ENCODE measurements at places on chromosomes 2 and 18.

- DNase-seq, result no peak
Measured at GRCh38 chr2:167752734-167753133, 494.7 kb downstream of the STK39 start.

DNA sequence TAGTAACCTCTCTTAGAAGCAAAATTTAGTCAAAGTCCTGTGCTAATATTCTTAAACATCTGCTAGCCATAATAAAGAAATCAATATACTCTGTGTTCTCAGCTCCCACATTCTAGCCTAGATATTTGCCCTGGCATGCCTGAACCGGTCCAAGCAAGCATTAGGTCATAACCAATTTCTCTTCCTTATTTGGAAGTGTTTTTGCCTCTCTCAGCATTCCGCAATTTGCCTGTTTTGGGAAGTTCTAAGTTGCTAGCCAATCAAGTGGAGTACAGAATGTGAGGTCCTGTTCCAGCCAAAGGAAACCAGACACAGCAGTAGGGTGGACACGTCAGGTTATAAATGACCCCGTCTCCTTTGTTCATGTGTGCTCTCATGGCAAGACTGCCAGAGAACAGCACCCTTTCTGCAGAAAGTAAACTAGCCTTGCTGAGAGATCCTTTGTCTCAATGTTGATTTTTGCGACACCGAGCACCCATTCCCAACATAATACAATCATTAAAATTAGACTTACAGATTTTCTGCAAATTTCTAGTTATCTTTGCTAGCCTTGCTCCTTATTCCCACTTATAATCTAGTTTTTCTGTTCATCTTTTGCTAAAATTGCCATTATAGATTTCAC, 13.0 kb upstream of the SULT1C4 start:
- DNase-seq, result no peak

GRCh38 chr2:140891614-140892212, 1239.1 kb downstream of the LRP1B start:
- no peak for DNase-seq

- DNase-seq, result no peak
Measured at GRCh38 chr2:155830817-155831579, 501.5 kb downstream of the NR4A2 start.

DNA sequence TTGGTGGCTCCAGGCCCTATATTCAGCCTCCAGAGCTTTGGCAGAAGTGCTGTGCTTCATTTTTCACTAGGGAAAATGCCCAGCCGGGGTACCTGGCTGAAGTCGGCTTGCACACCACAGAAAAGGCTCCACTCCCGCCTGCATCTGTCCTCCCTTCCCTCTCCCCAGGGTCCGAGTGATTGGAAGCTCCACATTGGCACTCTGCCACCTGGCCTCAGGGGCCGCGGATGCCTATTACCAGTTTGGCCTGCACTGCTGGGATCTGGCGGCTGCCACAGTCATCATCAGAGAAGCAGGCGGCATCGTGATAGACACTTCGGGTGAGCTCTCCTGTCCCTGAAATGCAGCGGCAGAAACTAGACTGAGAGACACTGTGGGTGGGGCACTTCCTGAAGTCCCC, 47.4 kb downstream of the IMPA2 start:
- no peak for DNase-seq

- peak; percentile 54 for DNase-seq
Measured at GRCh38 chr18:13221869-13222855, 3.6 kb downstream of the LDLRAD4 start.

DNA sequence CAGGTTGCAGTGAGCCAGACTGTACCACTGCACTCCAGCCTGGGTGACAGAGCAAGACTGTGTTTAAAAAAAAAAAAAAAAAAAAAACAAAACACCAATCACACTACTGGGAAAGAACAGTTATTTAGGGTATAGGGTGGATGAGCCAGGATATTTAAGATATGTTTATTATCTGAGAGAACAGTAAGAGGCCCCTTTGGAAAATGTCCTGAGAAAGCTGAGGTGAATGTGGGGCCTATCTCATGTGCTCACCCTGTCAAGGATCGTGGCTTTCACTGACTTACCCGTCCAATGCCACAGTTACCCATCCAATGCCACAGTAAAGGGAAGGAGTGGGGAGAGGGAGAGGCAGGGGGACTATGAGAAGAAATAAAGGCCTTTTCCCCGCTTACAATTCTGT, 19.9 kb upstream of the ENOSF1 start:
- no peak for DNase-seq

GRCh38 chr2:233141901-233142300, 81.8 kb downstream of the INPP5D start:
- no peak for DNase-seq

GRCh38 chr2:148926981-148927401, 52.0 kb downstream of the KIF5C start:
- DNase-seq, result no peak

DNA sequence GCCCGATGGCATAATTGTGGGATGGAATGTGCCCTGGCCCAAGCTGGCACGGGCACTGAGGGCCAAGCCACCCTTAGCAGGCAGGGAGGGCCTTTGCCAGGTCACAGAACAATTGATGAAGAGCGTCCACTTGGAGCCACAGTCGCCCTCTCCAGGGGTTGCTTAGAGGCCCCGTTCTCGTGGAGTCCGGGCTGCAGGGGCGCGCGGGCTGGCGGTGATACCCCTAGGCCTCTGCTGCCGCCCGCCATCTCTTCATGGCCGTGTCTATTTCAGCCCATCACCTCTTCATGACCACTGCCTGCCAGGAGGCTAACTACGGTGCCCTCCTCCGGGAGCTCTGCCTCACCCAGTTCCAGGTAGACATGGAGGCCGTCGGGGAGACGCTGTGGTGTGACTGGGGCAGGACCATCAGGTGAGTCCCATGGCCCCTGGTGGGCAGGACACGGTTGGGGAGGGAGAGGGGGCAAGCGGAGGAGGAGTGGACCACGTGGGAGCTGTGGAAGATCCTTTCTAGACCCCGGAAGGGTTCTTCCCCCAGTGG, 17.6 kb downstream of the RAMP1 start:
- DNase-seq, result no peak

GRCh38 chr2:119659601-119660342, 19.2 kb upstream of the TMEM177 start:
- no peak for DNase-seq

- DNase-seq, result no peak
Measured at GRCh38 chr2:24434541-24434940, 56.5 kb upstream of the NCOA1 start.

DNA sequence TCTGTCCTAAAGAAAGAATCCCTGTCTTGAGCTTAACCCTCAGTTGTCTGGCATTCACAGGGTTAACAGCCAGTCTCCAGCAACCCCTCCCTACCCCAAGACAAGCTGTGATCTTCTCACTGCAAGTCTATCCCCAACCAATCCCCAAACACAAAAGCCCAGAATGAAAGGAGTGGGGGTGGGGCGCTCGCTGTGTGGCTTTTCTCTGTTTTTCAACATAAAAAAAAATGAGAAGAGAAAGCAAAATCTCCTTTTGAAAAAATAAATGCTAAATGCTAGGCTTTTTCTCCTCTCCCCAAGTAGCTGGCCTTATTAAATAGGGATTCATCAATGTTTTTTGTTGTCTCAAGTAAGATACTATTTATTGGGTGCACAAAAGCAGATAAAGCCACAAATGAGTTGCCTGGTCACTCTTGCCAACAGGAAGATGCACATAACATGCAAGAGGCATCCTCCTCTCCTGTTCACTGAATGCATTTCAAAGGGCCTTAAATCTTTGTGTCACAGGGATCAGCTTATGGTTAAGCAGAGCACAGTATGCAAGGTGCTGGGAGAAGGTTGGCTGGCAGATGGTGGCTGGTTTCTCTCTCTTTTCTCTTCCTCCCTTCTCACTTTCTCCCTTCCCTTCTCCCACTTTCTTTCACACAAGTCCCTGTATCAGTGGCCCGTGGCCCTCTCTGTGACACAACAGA, 225.6 kb downstream of the CMPK2 start:
- no peak for DNase-seq

- no peak for DNase-seq
Measured at GRCh38 chr2:205731583-205731981, 49.3 kb downstream of the NRP2 start.

DNA sequence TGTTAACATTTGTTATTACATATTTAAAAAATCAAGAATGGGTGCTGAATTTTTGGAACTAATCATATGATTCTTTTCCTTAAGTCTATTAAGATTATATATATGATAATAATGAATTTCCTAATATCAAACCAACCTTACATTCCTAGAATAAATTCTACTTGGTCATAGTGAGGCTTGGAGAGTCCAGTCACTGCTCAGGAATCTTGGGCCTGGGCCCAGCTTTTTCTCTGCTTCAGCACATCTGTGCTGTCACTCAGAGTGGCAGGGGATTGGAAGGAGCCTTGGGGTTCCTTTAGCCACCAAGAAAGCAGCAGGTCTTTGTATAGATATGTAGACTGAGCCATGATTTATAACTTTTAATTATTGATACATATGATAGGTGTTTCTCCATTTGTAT, 19.9 kb upstream of the ZAP70 start:
- DNase-seq, result no peak

DNA sequence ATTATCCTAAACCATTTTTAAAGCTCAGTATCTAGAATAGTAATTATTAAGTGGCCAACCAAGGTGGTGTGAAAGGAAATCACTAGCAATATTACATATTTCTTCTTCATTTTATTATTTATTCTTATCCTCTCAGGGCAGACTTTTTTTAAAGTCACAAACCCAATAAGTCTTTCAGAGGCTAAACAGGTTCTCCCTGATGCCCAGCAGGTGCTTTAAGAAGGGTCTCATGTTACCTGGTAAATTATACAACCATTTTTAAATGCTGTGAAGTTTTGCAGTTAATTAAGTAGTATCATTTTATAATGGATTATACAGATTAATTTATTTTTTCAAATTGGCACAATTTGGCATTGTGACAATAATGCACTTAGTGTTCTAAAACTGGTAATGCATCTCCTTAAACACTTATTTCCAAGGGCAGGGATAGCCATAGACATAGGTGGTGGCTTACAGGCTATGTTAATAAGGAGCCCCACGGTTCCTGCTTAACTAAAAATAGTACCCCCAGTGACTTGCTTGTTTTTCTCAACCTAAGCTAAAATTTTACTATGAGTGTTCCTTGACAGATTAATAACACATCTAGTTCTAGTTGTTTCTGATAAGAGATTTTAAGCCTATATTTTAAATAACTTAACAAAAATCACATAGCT, 67.0 kb downstream of the PMS1 start:
- no peak for DNase-seq

- DNase-seq, result no peak
Measured at GRCh38 chr2:10151462-10151861, 28.9 kb downstream of the RRM2 start.
